ENCODE measurements at places on chromosomes 7 and 10.

GRCh38 chr10:110209926-110210673, 2.7 kb downstream of the MXI1 start:
- peak; percentile 0 for DNase-seq

DNA sequence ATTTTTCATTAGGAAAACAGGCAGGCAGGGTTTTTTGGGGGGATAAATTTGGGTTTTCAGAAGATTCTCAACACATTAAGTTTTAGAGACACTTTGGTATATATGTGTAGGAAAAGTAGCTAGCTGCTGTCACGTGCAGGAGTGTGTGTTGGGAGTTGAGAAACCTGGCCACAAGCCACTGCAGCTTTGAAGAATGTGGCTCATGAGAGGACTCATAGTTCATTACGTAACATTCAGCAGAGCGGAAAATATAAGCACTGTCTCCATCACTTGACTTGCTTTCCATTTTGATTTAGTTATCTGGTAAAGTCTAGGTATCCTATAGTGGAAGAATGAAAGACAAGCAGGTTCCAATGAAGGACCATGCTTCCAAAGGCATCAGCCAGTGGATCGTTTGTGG, 31.2 kb downstream of the SMNDC1 start:
- peak; percentile 94 for DNase-seq

- no peak for DNase-seq
Observed at GRCh38 chr7:148483515-148484308, 106.9 kb upstream of the C7orf33 start.

GRCh38 chr7:106979551-106980357, 64.8 kb upstream of the PRKAR2B start:
- DNase-seq, result no peak
